Stimulated activated CD4-positive, alpha-beta T cell treated with anti-CD3 and anti-CD28 coated beads, Interleukin-1b, Interleukin-23, amount 100 ng/mL, for 1 hour (primary cell): ENCODE measurements at places on chromosomes 7 and 10.

- DNase-seq, result no peak
These were observed at the start of gene OR2F2 for GRCh38 chr7:143934526-143935325. TSS of gene OR2F2 (plus strand) at chr7:143935233. CDS start at chr7:143935233, 0 bp downstream.

- no peak for DNase-seq
These were observed 28.8 kb upstream of the C10orf53 start for GRCh38 chr10:49650724-49651034.

DNA sequence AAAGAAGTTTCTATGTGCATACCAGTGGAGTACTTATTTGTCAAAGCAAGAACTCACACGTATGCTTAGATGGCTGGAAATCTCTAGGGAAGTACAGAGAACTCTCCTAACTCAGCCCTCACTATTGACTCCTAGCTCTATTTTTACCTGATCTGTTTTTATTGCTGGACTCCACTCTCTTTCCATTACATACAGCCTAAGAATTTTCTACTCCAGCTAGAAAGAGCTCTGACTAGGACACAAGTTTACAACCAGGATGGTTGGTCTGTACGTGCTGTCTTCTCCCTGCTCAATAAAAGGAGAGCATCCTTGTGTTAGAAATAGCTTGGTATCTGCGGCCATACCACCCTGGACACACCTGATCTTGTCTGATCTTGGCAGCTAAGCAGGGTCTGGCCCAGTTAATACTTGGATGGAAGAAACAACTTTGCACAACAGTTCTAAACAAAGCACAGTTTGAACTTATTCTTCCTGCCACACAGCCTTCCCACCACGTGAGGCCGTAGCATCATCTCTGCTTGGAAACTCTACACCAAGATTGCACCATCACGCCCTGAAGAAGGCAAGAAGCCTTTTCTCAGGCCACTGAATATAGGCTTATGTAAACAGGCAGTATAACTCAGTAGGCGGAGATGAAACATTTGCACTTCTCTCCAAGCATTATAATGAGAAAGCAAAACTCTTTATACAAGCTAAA lies 50.7 kb downstream of the KCNMA1 start:
- no peak for DNase-seq

- no peak for DNase-seq
These were observed 625.1 kb upstream of the PCDH15 start for GRCh38 chr10:55426138-55426537.

GRCh38 chr7:6078548-6078947 lies 47.4 kb downstream of the ANKRD61 start:
- DNase-seq, result no peak

- DNase-seq, result no peak
These were observed 1150.3 kb downstream of the TYW1 start for GRCh38 chr7:68146983-68147382.

DNA sequence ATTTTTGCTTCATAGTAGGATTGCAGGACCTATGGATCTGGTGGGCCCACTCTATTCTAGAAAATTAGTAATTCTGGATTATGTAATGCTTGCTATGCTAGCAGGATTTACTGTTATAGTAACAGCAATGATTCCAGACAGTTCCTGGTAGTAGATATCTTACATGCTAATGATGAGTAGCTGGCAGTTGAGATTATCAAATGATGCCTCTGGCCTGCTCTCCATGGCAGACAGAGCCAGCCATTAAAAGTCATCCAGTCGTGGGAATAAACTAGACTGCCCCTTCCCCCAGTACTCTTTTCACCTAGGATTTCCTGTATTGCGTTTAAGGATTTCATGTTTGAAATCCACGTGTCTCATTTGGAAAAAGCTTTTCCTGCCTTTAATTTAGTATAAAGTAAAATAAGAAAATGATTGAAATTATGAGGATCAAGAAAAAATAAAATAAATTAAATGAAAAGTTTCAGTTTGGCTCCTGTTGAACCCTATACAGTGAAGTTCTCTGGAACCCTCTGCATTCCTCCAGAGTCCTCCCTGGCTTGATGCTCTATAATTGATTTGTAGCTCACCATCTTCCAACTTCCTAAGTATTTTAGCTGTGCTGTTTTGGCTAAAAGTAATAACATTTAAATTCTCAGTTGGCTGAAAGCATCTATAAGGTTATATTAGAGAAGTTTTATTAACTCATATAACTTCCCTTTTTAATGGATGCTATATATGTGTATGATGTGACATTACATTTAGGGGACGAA lies 14.6 kb downstream of the UMAD1 start:
- no peak for DNase-seq

GRCh38 chr7:25287291-25287690 lies 59.0 kb upstream of the NPVF start:
- no peak for DNase-seq

DNA sequence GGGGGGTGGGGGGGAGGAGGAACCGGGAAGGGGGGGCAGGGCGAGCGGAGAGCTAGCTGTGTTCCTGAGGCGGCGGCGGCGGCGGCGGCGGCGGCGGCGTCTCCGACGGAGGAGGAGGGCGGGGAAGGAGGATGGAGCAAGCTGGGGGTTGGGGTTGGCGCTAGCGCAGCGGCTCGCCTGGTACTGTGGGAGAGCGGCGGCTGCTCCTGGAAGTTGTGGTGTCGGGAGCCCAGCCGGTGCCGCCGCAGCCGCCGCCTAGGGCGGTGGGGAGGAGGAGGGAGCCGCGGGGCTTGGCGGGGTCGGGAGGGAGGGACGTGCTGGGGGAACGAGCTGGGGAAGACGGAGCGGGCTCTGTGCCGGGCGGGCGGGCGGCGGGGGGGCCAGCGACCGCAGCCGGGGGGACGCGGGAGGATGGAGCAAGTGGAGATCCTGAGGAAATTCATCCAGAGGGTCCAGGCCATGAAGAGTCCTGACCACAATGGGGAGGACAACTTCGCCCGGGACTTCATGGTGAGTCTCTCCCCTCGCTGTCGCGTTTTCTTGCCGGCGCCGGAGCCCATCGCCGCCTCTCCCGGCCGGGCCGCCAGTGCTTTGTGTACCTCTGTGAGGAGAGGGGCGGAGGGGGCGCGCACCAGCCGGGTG lies at the start of gene PTPN12:
PTPN12 (plus strand) TSS at position 160 of the 642 bp plus-strand sequence; CDS start at position 412, 252 bp downstream.
- DNase-seq, result no peak

DNA sequence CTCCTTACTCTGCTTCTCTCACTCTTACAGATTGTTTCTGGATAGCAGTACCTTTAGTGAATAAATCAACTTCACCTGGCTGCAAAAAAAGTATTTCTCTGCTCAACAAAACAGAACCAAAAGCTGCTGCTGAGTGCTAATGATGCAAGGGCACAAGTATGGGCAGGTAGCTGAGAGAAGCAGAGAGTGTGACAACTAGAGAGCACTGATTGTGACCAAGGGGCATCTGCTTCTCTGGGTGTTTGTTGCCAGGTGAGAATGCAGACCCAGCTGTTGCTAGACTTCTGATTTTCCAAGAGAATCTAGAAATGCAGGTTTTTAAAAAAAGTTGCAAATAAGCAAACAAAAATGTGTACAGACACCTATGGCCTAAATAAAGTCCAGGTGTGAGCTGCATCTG lies 25.3 kb upstream of the PPIF start:
- no peak for DNase-seq

DNA sequence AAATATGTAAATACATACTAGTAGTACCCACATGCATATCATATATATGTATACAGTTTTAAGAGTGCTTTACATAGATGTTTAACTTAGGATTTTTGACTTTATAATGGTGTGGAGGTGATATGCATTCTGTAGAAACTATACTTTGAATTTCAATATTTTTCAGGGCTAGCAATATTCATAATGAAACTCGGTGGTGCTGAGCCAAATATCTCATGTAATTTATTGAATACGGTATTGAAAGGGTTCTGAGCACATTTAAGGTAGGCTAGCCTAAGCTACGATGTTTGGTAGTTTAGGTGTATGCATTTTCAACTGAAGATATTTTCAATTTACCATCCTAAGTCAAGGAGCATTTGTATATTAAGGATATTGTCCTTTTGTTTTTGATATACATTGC lies 36.0 kb downstream of the ZNRF2 start:
- no peak for DNase-seq

DNA sequence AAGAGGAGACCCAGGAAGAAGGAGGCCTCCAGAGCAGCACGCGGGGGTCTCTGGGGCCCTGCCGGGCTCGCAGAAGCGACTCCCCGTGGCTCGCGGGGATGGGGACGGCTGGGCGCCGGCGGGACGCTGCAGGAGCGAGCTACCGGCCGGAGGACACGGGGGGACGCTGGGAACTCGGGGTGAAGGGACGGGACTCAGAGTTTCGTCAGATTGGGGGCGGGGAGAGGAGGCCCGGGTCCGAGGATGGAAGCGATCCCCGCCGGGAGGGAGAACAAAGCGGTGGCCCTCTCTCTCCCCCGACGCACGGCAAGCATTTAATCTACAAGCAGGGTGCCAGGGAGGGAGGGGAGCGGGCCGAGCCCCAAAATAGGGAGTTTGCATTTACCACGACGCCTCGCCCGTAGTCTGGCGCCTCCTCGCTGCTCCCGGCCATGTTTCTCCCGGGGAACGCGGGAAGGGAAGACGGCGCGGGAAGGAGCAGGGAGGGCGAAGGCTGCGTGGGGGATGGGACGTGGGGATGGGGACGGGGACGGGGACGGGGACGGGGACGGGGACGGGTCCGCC lies at the start of gene PRTFDC1:
PRTFDC1 (minus strand) TSS at position 464 of the 564 bp plus-strand sequence; CDS start at position 433, 31 bp downstream.
- no peak for DNase-seq

- no peak for DNase-seq
These were observed 12.3 kb downstream of the STX1A start for GRCh38 chr7:73707045-73707631.

- no peak for DNase-seq
These were observed 6.1 kb downstream of the GPER1 start for GRCh38 chr7:1093916-1094508.

DNA sequence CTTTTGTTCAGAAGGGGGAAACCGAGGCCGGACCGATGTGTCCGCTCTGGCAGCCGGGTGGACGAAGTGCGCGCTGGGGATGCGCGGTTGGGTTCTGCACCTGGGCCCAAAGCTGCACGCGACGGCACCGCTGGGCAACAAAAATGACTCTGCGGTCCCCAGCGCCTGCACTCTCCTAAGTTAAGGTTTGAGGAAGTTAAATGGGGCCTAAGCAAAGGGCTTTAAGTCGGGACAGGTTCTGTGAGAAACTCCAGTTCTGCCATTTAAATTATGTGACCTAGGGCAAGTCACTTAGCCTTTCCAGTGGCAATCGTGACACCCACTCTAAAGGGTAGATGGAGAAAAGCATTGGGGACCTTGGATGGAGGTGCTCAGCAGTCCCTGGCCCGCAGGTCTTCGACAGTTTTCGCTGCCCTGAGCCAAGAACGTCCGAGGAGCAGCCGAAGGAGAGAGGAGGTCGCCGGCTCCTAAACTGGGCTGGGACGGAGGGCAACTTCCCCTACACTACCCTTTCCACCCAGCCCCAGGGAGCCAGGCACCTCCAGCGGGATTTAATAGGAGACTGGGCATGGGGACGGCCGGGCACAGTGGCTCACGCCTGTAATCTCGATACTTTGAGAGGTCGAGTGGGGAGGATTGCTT lies 534 bp upstream of the ACBD5 start:
- no peak for DNase-seq

DNA sequence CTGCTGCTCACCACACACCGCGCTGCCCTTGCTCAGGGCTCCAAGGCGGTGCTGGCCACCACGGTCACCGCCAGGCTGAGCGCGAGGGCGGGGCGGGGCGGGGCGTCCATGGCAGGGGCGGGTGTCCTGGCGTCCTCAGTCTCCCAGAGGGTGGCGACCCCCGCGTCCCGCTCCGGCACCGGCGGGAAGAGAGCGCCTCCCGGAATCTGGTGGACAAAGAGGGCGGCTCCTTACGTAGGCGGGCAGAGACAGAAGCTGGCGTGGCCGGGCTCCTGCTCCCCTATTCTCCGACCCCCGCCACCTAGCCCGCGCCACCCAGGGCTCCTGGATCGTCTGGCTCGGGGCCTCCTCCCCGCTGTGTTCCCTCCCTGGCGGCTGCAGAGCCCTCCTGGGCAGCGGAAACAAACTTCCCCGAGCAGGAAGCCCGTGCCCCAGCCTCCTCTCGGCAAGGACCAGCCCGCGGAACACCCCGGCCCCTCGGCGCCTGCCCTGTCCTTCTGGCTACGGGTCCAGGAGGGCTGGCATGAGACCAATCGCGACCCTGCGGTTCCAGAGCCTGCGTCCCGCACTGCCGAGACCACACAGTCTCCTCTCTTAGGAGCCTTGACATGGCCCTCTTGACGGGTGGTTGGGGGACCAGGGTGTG lies 133.8 kb upstream of the ZNF92 start:
- no peak for DNase-seq

GRCh38 chr10:105702211-105702610 lies 1061.1 kb downstream of the SORCS3 start:
- no peak for DNase-seq

GRCh38 chr10:76286536-76286935 lies 855.1 kb downstream of the LRMDA start:
- no peak for DNase-seq

DNA sequence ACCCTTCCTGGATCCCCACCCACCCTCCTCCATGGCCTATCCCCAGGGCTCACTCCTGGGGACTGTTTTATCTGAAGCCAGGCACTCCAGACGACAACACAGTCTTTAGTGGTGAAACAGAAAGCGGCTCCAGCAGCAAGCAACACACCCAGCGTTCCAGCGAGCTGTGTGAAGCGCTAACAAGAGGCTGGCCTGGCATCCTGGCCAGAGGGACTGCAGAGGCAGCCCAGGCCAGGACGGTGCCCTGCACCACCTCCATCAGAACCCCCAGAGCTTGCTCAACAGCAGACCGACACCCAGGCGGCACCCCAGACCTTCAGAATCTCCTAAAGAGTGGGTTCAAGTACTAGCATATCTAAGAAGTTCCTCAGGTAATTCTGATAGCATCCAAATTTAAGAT lies 2.0 kb upstream of the CPXM2 start:
- DNase-seq, result no peak
